IPS-NIHi11 (cell line): ENCODE measurements at places on chromosomes 2 and 18.

GRCh38 chr2:216029416-216030129 lies 16.2 kb upstream of the MREG start:
- DNase-seq = no peak

DNA sequence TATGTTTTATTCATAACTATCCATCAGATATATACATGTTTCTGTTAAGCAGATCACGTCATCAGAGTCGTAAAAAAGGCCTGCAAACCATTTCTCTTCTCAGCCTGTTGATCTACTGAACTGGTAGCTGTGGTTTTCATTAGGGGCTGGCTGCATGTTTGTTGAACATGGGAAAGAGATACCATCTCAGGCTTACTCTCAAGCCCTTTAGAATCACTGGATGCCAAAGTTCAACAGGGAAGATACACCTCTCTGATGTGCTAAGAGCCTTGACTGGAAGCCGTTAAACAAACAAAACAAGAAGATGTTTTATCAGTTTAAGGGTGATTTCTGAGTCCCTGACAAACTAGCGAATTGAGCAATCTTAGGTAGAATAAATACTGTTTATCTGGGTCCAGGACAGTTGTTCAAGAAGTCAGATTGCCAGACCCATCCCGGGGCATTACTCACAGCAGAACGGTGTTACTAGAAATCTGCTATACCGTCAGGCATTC lies 94.5 kb upstream of the LMAN1 start:
- DNase-seq = no peak

DNA sequence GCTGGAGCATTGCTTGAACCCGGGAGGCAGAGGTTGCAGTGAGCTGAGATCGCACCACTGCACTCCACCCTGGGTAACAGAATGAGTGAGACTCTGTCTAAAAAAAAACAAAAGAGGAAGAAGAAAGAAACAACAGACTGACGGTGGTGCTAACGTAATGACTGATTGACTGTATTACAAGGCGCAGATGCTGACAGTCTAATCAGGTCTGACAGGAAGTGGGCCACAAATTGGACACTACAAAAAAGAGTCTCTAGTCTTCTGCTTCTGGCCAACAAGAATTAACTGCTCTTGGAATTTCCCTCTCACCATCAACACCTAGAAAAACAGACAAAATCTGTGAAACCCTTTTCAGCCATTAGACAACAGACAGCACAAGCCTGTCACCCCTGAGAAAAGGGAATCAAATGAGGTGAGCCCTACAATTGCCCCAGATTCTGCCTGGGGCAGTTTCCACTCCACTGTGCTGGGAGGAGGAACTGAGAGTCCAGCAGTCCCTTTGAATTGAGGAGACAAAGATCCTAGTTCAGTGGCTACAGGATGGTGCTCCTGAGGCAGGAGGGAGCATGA lies 43.3 kb downstream of the SNED1 start:
- no peak for DNase-seq

GRCh38 chr2:205655779-205656456 lies 26.4 kb upstream of the NRP2 start:
- DNase-seq = no peak

GRCh38 chr2:179561702-179562101 lies 297.1 kb upstream of the SESTD1 start:
- DNase-seq = no peak

GRCh38 chr2:85564144-85564563 lies 2.9 kb upstream of the GGCX start:
- no peak for DNase-seq
